Pulmonary artery endothelial cell (primary cell): ENCODE measurements at places on chromosomes 2 and 18. TPM values are rescaled to one million over a fixed set of nuclear protein-coding genes. Genes with fewer than 3 reads are reported as not detected.

SNTG2 gene
- total RNA-seq: not detected in 2 replicates

RESP18 gene
- total RNA-seq: not detected in 2 replicates

TEX44 gene
- not detected in 2 replicates for total RNA-seq

AFG3L2 gene
- 46.7 and 50.6 TPM in 2 replicates for total RNA-seq

ALPG gene
- total RNA-seq: not detected in 2 replicates

MOGAT1 gene
- not detected in 2 replicates for total RNA-seq

DNAJC5G gene
- not detected in 2 replicates for total RNA-seq

CTAGE1 gene
- not detected in 2 replicates for total RNA-seq

FAM124B gene
- 82.4 and 110 TPM in 2 replicates for total RNA-seq

POTEI gene
- total RNA-seq: 0.07 TPM in 2 replicates
